NCI-H1694 (cell line): ENCODE measurements at places on chromosomes 12 and 14.

- no peak for DNase-seq
Measured at GRCh38 chr14:71320734-71321573, 413.7 kb downstream of the PCNX1 start.

GRCh38 chr14:96889091-96889490 is 91.9 kb downstream of the VRK1 start:
- no peak for DNase-seq

- DNase-seq = no peak
Measured at GRCh38 chr12:71214511-71215285, 56.9 kb upstream of the TSPAN8 start.

DNA sequence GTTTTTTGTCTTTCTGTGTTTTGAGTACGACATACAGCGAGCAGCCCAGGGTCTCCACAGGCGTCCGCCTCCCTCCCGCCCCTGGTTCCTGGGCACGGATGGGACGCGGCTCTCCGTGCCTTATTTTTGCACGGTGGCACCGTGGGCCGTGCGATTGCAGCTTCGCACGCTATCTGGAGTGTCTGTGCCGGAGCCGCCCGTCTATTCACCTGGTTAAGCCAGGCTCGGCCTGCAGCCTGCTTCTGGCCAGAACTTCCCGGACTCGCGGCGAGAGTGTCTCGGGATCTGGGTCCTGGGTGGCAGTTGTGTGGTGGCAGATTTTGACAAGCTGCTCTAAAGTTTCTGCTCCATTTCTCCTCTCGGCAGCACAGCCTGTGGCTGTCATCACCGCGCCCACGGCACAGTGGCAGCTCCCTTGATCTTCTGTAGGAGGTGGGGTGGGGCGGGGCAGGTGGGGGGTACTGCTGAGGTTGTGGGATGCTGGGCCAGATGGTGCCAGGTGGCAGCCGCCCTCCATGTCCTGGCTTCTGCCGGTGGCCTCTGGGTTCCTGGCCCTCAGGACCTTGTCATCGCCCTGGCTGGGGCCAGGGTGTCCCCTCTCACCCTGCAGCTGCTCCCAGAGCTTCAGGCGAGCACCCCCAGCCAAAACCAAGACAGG is 2.9 kb downstream of the MMP17 start:
- peak; percentile 45 for DNase-seq

DNA sequence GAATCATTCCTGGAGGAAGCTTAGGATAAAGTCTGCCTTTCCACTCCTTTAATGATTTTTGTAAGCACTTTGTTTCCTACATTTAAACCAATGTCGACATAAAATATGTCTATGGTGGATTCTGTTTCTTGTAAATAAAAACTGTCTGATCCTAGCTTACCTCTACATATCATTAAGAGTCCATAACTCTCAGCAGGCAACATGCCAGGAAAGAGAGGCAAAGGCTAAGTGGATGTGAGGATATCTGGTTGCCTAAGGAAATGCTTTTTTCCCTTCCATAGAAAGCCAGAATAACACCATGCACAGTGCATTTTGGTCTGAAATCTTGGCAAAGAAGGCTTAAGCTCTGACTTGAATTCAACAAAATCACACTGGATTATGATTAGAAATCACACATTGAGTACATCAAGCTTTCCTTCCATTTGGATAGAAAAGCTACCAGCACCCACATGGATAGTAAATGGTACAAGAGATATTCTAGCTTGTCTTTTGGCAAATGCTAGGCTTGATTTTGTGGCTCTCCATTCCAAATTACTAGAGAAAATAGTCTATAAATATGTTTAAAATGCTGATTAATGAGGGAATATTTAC is 57.0 kb upstream of the CNTN1 start:
- no peak for DNase-seq

DNA sequence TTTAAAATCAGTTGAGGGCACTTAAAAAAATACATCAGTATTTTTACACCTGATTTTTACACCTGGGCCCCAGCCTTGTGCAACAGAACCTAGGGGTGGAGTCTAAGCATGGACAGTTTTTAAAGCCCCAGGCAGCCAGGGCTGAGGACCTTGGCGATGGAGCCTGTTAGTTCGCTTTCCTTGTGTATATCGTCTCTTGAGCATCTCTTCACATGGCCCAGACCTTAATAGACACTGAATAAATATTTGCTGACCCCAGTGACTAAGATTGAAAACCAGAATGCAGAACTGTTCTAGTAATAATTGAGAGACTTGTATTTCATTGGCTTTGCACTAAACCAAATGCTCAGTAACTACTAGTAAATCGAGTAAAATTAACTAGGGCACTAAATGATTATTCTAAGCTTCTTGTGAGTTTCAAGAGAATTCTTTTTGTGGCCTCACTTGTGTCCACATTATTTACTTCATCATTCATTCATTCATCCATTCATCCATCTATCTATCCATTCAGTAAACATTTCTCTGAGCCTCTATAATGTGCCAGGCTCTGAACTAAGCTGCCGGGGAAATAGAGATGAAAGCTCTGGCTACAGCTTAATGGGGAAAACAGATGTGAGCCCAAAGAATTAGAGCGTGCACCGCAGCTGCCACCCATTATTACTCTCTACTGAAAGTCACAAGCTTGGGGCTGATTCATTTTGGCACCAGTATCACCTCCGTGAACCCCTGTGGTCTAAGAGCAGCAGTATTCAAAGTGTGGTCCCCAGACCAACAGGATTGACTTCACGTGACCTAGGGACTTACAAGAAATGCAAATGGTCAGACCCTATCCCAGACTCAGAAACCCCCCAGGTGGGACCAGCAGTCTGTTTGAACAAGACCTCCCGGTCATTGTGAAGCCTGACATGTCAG is 30.7 kb upstream of the BCL7A start:
- DNase-seq = no peak

DNA sequence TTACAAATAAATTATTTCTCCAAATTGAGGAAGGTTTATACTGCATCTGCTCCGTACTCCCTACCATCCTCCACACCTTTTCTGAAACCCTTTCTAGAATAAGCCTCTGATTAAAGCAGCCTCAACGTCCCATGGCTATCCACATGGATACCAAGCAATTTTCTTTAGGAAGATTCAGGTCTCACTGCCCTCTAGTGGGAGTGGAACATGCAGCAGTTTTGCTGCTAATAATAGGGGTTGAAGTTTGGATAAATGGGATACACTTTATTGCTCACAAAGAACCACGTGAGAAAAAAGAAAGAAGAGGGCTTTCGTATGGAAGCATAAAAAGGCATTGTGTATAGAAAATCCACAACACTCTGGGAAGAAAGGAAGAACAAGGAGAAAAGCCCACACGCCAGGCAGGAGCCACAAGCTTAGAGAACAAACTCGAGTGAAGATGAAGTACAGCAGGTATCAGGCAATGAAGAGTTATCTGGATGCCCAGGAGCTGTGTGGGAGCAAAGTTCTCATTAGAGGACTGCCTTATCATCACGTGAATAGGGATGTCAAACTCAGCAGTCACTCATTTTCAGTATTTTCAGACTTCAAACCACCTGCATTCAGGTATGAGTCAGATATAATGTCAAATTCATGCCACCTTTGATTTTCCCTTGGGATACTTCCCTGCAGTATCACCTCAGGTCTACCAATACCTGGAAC is 45.8 kb downstream of the CCER1 start:
- DNase-seq = peak; percentile 27
